ENCODE measurements at places on chromosomes 1 and 21. TPM values are rescaled to one million over a fixed set of nuclear protein-coding genes. Genes with fewer than 3 reads are reported as not detected.

GRCh38 chr1:225580238-225581099 is 72.5 kb downstream of the ENAH start:
- no peak for DNase-seq

SAMD13 gene
- 2.3 TPM for total RNA-seq

DNA sequence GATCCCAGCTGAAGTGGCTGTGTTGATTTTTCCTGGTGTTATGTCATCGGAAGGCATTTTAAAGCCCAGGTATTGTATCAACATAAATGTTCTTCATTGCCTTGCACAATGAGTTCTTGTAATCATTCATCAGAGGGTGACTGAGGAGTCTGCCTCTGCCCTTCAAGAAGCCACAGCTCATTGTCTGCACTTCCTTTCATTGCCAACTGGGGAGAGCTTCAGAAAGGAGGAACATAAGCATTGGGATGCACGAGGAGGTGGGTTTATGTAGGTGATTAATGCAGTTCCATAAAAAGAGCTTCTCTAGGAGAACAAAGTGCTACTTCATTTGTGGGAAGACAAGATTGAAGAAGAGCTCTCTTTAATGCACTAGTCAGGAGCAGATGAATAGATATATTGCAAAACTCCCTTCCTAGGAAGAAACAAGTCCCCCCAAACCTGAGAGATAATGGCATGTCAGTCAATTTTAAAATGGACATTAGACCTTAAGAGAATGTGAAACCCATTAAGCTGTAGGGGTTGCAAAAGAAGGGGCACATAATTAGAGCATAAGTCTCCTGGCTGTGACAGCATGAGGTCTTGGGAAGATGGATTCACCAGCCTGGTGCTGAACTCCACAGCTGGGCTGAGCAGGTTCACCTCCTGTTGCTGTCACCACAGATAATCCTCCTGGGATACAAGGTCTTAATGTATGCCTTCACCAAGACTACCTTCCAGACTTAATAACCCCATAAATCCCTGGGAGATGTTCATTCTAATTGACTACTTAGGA is 124.6 kb downstream of the BACH1 start:
- no peak for DNase-seq

DNA sequence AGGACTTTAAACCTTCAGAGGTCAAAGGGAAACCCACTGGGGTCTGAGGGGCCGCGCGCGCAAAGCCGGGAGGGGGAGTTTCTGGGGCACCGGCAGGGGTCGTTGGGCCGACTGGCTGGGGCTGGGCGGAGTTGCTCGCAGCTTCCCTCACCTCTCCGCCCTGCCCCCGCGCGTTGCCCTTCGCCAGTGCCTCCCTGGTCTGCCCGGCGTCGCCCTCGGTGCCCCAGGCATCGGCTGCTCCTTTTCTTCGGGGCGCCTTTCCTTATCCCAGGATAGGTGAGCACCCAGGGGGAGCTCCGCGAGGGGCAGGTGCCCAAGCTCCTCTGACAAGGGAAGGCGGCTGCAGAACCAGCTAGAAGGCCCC is 390 bp upstream of the NGF start:
- peak; percentile 68 for DNase-seq

PLA2G4A gene
- 1.3 TPM for total RNA-seq

LRRC7 gene
- total RNA-seq = not detected

DNA sequence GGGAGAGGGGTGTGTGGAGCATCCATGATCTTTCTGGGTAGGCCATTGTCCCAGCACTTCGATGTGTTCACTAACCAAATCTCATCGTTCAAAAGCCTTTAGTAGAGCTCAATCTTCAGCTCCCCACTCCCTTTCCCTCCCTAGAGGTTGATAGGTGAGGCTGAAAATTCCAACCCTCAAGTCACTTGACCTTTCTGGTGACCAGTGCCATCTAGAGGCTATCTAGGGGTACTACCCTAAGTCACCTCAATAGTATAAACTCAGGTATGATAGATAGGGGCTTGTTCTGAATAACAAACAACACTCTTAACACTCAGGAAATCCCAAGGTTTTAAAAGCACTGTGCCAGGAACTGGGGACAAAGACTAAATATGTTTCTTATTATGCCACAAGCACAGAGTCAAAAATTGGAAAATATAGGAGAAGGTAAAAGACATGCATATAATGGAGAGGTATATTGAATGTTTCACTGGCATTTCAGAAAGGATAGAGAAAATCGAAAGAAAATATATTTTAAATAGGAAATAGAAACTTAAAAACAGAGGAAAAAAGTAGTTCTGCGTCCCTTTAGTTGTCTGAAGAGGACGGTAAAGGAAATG is 42.9 kb upstream of the CD53 start:
- peak; percentile 16 for DNase-seq

HUNK gene
- 7.0 TPM for total RNA-seq

DNA sequence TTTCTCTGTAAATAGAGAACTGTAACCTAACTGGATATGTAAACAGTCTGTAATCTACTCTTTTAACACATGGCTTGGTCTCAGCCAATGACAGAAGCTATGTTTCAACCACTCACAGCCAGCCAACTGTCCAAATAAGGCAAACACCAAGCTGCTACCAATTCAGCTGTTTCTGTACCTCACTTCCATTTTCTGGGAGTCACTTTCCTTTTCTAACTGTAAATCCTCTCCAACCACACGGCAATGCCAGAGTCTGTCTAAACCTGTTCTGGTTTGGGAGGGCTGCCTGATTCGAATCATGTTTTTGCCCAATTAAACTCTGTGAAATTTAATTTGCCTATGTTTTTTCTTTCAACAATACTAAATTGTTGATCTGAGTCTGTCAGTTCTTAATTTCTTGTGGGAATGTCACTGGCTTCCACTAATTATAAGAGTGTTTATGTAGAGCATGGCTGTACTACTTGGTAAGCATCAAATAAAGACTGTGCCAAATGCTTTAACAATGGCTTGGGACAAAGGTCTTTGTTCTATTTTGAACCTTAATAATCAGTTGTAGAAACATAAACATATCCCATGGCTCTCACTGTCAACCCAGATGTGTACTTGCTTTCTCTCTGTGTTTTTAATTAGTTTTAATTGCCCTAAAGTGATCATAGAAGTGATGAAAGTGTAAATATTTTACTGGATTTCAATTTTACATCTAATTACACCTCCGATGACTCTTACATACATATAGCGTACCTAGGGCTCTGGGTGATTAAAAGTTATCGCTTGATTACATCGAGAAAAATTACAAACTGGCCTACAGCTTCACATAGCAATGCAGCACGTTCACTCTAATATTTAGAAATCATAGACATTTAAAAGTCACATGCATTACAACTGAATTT is 1144.6 kb upstream of the TMPRSS15 start:
- no peak for DNase-seq

- DNase-seq = no peak
Measured at GRCh38 chr1:6016191-6016865, 24.1 kb upstream of the NPHP4 start.

BCAN gene
- total RNA-seq = 2.5 TPM

CCDC18 gene
- total RNA-seq = 23.0 TPM

- no peak for DNase-seq
Measured at GRCh38 chr1:160432371-160432786, 32.0 kb downstream of the VANGL2 start.

OR14K1 gene
- total RNA-seq = not detected

DNA sequence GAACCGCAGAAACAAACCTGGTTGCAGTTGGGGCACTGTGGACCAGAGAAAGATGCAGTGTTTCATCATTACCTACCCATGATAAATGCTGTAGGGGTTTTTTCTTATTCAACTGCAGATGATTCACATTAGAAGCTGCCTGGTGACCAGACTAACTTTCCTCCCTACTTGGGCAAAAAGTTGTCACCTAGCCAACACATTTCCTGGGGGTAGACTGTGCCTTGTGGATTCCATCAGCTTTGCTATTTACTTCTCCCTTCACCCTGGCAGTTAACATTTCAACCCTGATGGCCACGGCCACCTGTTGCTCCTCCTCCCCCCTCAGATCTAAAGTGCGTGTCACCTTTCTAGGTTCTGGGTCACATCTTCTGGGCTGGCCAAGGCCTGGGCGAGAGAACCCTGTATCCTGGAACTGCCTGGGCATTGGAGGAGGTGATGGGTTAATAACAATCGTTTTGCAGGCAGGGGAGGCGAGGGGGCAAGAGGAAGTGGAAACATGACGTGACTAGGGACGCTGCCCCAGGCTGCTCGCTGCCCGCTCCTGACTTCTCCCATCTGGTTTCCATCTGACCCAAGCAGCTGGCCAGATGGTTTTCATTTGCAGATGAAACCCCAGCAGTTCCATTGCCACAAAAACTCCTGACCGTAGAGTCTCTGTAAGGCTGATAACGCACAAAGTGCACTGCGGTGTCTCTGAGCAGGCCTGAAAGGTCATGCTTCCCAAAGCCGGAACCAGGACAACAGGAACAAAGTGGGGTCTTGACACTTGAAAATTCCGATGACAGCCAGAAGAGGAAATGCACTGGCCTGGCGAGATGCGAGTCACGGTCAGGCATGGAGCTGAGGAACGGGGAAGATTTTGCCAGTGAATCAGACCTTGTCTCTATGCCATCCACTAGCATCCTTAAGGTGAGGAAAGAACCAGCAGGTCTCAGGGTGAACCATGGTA is 36.6 kb downstream of the CAPZB start:
- no peak for DNase-seq

- DNase-seq = no peak
Measured at GRCh38 chr1:38274974-38275373, 228.4 kb upstream of the POU3F1 start.

KPRP gene
- not detected for total RNA-seq

GRCh38 chr1:96376846-96377245 is 344.7 kb upstream of the PTBP2 start:
- no peak for DNase-seq

ASTN1 gene
- total RNA-seq = 5.0 TPM

PTPN22 gene
- total RNA-seq = 0.11 TPM

CFHR2 gene
- total RNA-seq = not detected

DNA sequence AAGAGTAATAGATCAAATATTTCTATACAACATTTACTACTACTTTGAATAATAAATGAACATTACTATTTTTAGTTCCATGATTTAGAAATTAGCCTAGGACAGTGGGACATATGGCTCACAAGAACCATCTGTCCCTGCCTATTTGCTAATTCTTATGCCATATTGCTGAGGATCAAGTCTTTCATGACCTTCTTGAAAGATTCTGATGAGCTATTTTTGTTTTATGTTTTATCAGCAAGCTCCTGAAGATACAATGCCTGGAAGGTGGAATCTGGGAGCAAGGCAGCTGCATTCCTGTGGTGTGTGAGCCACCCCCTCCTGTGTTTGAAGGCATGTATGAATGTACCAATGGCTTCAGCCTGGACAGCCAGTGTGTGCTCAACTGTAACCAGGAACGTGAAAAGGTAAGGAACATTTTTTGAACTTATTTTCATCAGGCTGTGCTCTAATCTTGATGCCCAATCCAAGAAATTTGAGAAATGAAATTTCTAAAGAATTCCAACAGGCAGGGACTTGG is 326.7 kb downstream of the PAPPA2 start:
- DNase-seq = no peak

DNA sequence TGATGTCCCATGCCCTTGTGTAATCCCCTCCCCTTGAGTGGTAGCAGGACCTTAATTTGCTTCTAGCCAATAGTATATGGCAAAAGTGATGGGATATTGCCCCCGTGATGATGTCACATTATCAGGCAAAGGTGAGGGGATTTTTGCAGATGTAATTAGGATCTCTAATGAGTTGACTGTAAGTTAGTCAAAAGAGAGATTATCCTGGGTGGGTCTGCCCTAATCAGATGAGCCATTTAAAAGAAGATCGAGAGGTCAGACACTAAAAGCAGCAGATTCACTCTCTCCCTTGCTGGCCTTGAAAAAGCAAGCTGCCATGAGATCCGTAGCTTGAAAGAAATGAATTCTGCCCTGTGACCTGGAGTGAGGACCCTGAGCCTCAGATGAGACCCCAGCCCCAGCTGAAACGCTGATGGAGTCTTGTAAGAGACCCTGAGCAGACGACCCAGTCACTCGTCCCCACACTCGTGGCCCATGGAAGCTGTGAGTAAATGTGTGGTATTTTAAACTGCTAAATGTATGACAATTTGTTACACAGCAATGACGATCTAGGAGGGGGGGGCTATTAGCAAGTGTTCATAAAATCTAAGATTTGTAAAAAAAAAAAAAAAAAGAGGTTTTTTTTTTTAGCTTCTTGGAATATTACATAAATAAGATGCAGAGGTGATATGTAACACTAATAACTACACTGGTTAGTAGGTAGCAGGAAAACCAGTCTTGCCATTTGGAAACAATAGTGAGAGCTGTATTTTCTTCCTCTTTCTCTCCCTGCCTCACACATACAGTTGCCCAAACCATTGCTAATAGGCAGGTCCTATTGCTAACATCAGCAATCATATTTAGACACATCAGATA is 50.3 kb upstream of the TARBP1 start:
- DNase-seq = no peak

DNA sequence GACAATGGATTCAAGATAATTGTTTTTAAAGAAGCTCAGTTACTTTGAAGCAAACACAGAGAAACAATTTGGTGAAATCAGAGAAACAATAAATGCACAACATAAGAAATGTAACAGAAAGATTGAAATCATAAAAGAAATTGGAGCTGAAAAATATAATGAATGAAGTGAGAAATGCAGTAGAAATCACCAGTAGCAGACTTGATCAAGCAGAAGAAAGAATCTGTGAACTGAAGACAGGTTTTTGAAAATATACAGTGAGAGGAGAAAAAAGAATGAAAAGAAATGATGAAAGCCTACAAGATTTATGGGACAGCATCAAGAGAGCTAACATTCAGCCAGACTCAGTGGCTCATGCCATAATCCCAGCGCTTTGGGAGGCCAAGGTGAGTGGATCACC is 4.2 kb upstream of the SELP start:
- DNase-seq = no peak

- DNase-seq = no peak
Measured at GRCh38 chr21:46477765-46478164, 19.1 kb downstream of the DIP2A start.
